ENCODE measurements at places on chromosomes 3 and 15.
A peak's percentile ranks its signal among the peaks of the same experiment; 100 is the strongest.

GRCh38 chr15:72341361-72341760, 21.4 kb upstream of the CELF6 start:
- DNase-seq = no peak

GRCh38 chr3:66317750-66318376, 97.1 kb downstream of the SLC25A26 start:
- no peak for DNase-seq

DNA sequence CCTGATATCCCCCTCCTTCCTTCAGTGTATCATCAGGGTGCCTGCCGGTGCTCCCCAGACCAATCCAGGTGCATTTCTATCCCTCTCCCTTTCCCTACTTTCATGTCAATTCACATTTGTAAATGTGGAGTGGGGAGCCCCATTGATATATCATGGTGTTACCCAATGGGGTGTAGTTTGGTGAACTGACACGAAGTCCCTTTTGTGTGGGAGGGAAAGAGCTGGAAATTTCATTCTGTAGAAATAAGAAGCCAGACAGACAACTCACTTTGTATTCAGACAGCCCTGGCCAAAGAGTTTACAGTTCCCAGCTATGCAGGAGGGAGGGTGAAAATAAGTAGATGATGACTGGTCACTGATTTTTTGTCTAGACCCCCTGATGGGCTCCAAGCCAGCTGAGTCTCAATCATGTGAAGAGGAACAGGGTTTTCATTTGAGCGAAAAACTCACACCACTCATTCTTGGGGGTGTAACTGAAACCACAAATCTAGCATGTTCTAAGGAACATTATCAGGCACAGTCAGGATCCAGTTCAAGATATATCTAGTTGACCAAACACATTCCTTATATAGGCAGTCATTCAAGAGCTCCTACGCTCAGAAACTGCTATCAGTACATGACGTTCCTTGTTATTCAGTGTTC, 58.9 kb downstream of the LMCD1 start:
- DNase-seq = no peak

GRCh38 chr3:53069422-53070068, 23.7 kb upstream of the SFMBT1 start:
- DNase-seq = no peak

- DNase-seq = peak; percentile 16
These were observed 31.9 kb upstream of the RAB6B start for GRCh38 chr3:133927540-133928066.

GRCh38 chr15:79365765-79366164, 54.9 kb downstream of the TMED3 start:
- DNase-seq = no peak

- no peak for DNase-seq
These were observed 34.8 kb downstream of the SRGAP3 start for GRCh38 chr3:9214599-9214998.

GRCh38 chr3:99823723-99824711, 6.4 kb downstream of the CMSS1 start:
- no peak for DNase-seq

DNA sequence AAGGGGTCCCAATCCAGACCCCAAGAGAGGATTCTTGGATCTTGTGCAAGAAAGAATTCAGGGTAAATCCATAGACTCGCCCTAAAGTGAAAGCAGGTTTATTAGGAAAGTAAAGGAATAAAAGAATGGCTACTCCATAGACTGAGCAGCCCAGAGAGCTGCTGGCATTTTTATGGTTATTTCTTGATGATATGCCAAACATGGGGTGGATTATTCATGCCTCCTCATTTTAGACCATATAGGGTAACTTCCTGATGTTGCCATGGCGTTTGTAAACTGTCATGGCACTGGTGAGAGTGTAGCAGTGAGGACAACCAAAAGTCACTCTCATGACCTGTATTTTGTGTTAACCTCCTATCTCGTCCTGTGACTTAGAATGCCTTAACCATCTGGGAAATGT, 142.2 kb downstream of the DOCK3 start:
- no peak for DNase-seq

GRCh38 chr3:30751610-30752299, 142.7 kb downstream of the GADL1 start:
- DNase-seq = peak; percentile 48

- DNase-seq = no peak
These were observed 40.5 kb downstream of the SLC12A6 start for GRCh38 chr15:34297059-34297458.

GRCh38 chr3:169458752-169459151, 204.8 kb downstream of the MECOM start:
- DNase-seq = no peak

DNA sequence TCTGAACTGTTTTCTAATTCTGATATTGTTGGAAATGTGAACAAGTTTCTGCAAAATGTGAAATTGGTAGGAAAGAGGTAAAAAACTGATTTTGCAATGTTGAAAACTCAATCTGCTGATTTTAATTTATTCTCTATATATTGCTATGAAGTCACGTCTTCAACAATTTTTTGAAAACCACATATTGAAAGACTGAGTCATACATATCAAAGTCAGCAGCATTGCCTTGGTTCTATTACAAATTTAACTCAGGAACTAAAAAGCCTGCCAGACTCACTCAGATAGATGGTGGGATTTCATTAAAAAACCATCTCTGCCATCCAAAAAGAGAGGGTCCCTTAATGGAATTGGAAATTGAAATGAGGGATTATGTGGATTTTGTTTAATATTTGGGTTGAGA, 351.4 kb downstream of the CNTN3 start:
- DNase-seq = no peak

GRCh38 chr3:175664911-175665310, 805.8 kb downstream of the NAALADL2 start:
- no peak for DNase-seq

- no peak for DNase-seq
These were observed 31.9 kb upstream of the CFAP161 start for GRCh38 chr15:81101894-81102815.

DNA sequence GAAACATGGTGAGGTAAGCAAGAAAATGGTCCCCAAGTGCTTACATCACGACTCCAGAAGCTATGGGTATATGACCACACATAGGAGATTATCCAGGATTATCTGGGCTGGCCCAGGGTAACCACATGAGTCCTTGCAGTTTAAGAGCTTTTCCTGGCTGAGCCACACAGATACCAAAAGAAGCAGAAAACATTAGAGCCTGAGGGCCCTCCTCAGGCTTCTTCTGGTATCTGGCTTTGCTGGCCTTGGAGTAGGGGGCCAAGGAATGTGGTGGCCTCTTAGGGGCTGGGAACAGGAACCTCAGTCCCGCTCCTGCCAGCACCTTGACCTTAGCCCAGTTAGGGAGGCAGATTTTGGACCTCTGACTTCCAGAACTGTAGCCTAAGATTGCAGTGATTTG, 259.1 kb downstream of the KCNMB2 start:
- DNase-seq = no peak

- no peak for DNase-seq
These were observed 18.2 kb downstream of the TSC22D2 start for GRCh38 chr3:150426292-150426691.

GRCh38 chr15:39088156-39088555, 492.7 kb upstream of the THBS1 start:
- DNase-seq = no peak

GRCh38 chr15:73716417-73716816, 32.2 kb downstream of the CD276 start:
- peak; percentile 51 for DNase-seq

DNA sequence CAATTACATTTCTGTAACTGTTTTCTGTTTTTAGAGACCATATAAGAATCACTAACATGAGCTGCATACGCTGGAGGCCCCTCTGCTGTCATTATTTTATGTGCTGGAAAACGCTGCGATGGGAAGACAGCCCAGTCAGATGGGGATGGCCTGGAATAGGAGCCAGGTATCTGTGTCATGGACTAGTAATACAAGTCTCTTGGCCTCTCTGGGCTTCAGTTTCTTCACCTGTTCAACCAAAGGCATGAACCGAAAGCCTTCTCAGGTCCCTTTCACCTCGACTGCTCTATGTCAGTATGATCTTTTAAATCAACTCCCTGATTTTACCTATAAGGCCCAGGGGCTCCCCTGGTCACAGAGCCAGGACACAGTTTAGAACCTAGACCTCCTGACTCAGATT, 14.6 kb upstream of the RFTN1 start:
- DNase-seq = no peak

DNA sequence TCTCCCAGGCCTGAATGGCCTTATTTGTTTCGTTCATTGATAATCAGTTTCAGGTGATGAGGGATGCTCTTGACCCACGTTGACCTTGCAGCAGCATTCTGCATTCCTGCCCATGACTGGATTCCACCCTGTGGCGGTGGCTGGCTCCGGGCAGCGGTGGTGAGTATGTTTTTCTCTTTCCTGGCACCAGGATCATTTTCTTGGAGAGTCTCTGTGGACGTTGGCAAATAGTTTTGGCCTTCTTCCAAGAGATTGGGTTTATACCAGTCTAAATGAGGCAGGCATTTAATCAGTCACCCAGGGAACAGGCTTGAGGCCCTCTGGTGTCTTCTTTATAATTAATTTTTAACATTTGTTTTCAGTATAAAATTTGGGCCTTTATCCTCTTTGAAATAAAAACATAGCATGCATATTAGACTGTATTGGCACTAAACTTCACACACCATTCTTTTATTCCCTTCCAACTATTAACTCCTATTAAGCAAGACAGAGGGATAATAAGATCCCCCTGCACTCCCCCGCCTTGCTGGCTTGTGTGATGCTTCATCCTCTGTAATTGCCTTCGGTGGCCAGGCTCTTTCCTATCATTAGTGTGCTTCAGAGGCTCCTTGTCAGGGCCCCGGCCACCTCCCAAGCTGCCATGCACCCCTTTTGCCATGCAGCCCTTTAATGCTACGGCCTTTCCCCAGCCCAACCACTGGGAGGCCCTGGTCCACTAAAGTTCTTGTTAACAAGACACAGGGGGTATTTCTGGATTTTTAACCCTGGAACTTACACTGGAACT, 176.2 kb upstream of the TOPAZ1 start:
- peak; percentile 78 for DNase-seq

DNA sequence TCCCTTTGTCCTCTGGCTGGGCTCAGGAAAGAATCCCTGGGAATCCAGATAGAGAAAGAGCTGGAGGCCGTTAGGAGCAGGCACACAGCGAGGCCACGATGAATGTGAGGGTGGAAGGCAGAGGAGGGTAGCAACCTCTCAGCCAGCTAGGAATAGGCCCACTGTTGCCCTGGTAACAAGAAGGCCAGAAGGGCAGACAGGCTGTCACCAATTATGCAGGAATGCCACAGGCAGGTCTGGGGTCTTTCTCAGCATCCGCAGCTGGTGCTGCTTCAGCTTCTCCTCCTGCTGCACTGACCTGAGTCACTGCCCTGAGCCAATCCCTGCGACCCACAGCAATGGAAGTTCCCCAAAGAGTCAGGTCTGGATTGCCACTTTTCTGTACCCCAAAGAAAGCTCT, 62.8 kb upstream of the C3orf80 start:
- no peak for DNase-seq

- no peak for DNase-seq
These were observed 46.8 kb downstream of the ALDH1L1 start for GRCh38 chr3:126133606-126134005.

DNA sequence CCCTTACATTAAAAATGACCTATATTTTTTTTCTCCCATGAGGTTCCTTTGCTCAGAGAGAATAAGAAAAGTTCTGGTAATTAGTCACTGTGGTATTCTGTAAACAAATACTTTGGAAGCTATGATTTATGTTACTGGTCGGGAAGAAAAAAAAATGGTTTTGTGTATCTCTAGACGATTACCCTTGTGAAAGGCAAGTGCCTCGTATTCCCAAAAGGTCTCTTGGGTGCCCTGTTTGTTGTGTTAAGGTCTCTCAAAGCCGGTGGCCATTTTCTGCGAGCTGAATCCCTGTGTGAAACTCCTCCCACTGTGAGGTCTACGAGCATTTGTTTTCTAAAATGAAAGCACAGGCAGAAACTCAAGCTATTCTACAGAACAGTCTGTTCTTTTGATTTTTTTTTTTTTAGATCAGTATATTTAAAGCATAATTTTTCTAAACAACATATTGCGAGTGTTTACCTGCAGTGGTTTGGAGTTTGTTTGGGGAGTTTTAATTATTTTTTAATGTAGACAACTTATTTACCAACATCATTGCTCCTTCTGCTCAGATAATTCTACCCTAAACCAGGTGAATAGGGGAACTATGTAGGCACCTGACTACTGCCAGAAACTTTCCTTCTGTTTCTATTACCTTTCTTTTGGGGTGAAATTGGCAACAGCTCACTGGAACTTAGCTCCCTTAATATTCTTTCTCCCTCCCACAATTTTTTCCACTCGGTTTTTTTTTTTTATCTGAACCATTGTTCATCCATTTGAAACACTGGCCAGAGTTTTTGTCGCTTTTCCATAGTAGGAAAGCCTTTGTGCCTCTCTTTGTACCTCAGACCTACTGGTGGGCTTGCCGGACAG, 44.0 kb downstream of the ZBTB38 start:
- peak; percentile 81 for DNase-seq

DNA sequence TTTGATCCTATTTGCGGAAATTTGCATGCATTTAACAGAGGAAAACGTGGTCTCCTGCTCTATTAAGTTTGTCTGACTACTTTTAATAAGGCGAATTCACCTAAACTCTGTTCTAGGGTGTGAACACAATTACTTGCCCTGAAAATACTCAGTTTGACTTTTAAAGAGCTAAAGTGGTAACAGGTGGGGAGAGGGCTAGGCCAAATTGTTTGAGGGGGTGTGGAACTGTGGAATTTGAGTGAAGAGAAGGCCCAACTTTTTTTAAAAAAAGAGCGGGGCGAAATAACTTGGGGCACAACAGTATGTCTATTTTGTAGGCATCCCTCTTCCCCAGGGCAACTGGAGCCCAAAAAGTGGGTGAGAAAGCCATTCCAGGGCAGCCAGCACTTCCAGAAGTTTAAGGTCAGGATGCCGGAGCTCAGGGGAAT, 580 bp upstream of the FXR1 start:
- DNase-seq = no peak

DNA sequence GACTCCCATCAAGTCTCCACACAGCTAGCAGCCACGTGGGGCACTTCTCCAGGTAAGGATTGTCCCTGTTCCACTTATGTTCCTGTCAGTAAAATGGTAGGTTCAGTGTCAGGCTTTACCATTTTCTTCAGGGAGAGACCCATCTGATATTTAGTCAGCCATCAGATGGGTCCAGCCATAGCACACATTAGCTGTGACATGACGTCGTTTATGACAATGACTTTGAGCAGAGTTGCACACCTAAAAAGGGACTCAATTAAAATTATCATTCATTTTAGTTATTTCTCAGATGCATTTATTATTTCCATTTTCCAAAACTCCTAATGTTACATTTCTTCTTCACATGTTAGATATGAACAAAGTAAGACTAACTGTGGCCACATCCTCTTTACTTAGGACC, 68.2 kb upstream of the SNRPN start:
- DNase-seq = no peak

- DNase-seq = no peak
These were observed 49.8 kb upstream of the CSPG5 start for GRCh38 chr3:47628426-47628825.

DNA sequence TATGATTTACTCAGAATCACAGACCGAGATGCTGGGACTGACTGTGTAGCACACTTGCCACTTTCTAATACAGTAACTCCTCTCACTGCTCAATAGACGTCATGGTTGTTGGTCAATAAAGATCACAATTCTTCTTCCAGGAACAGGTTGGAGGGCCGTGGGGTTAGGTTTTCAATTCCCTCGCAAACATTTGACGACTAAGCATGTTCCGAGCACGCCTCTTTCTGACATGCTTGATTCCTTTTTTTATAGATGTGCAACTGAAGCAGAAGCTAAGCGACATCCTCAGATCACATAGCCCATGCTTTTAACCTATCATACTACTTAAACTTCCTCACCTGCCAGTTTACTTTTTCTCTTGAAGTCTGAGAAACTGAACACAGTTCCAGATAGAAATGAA, 61.0 kb downstream of the GRM7 start:
- no peak for DNase-seq
